ENCODE measurements at places on chromosomes 11 and 22.

DNA sequence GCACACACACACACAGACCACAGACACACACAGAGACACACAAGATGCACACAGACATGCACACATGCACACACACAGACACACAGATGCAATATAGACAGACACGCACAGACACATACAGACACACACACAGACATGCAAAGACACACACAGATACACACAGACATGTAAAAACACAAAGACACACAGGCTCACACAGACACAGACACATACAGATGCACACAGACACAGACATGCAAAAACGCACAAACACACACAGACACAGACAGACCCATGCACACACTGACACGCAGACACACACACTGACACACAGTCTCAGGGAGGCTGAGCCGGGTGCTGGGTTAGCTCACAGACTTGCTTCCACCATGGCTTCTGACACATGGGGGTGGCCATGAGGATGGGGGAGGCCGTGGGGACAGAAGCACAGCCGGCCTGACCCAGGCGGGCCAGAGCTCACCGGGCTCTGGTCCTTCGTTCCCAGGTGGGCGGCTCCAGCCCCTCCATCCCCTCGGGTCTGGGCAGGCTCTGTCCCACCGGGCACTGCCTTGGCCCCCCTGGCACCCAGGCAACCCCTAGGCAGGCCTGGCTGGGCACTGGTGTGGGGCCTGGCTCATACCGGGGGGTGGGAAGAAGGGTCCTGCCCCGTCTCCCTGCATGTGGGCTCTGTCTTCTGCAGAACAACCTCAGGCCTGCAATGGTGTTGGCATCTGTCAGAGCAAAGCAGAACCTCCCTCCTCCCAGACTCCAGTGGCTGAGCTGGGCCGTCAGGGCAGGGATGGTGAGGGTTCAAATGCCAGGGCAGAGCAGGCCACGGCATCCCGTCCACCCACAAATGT, 1489.5 kb downstream of the BRD1 start:
- DNase-seq = no peak

DNA sequence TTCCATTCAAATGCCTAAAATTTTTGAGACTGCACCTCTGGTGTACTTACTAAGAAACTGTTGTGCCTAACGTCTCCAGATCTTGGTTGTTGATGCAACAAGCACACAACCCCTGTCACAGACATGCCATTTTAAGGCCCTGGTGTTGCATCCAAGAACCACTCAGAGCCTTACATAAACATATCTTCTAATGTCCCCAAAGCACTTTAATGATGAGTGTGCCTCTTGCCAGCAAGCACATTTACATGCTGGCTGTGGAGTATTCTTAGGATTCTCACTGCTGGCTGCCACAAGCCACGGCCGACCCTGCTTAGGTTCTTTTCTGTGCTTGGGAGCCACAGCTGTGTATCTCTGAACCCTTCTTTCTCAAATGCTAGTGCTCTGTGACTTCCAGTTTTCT, 201.4 kb downstream of the ADAMTS15 start:
- DNase-seq = no peak

GRCh38 chr11:11959601-11960000, 48.8 kb downstream of the DKK3 start:
- DNase-seq = peak; percentile 17

DNA sequence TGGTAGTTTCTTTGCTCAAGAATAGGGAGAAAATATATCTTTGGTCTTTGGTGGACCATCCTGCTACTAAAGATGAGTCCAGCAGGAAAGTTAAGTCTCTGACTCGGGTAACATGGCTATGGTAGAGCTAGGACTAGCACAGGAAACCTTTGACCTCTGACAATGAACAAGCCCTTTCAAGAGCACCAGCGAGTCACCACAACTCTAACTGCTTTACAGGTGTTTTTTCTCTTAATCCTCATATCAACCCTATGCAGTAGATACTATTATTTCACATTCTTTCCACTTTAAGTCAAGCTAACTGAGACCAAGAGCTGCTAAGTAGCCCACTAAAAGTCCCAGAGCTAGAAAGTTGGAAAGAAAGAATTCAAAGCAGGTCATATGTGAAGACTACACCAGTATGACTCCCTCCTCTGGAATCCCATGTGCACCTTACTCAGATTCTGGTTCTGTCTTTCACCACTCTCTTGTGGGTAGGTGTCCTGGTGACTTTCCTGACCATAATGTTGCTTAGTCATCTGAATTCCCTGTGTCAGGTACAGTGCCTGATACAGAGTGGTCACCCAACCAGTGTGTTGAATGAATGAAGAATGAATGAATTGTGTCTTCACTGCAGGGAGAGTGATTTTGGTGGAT, 53.8 kb upstream of the ME3 start:
- DNase-seq = no peak

- no peak for DNase-seq
Observed at GRCh38 chr22:32911503-32911902, 110.0 kb downstream of the TIMP3 start.

GRCh38 chr22:23178512-23179254, 1.6 kb upstream of the BCR start:
- DNase-seq = peak; percentile 63

DNA sequence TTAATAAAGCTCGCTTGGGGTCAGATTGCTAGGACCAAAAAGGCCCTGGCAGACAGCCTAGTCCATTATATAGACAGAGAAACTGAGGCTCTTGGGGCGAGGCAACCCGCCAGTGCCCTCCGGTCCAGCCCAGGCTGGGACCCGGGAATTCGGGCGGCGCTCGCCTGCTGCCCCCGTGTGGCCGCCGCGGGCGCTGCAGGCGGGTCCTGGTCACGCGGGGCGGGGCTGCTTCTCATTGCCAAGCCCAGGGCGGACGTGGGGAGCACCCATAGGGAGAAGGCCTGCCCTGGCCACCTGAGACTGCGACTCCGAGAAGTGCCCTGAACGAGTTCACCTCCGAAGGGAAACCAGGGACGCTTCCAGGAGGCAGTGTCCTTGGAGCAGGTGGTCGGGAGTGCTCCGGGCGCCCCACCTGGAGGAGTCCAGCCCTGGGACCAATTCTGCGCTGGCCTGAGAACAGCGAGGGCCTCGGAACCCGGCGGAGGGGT, 36.0 kb upstream of the CSNK1E start:
- DNase-seq = no peak

DNA sequence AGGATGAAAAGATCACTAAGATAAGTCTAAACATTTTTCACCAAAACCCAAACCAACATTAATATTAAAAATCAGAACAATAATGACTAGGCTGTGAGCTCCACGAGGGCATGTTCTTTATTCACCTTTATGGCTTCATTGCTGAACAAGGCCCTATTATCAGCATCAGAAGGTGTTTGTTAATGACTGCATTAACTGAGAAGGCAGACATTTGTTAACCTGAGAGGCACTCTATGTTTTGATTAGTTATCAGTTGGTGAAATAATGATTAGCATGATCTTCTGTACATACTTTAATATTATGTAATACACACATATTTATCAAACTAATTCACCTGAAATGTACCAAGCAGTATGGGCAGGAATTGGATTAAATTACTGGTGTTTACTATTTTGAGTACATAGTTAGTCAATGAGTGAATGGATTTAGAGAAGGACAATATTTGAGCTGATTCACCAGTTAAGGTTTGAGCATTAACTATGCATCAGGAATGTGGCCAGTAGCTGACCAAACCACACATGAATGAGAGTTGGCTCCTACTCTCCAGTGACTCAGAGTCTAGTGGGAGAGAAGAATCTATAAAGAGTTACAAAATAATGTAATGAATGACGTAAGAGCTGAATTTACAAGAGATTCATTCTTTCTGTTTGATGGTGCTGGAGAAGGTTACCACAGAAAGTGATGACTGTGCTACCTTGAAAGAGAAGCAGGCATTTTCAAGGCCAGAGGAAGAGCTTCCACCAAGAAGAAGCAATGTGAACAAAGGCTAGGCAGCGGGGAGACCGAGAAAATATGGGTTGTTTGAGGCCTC, 6.7 kb downstream of the IL18 start:
- DNase-seq = no peak

DNA sequence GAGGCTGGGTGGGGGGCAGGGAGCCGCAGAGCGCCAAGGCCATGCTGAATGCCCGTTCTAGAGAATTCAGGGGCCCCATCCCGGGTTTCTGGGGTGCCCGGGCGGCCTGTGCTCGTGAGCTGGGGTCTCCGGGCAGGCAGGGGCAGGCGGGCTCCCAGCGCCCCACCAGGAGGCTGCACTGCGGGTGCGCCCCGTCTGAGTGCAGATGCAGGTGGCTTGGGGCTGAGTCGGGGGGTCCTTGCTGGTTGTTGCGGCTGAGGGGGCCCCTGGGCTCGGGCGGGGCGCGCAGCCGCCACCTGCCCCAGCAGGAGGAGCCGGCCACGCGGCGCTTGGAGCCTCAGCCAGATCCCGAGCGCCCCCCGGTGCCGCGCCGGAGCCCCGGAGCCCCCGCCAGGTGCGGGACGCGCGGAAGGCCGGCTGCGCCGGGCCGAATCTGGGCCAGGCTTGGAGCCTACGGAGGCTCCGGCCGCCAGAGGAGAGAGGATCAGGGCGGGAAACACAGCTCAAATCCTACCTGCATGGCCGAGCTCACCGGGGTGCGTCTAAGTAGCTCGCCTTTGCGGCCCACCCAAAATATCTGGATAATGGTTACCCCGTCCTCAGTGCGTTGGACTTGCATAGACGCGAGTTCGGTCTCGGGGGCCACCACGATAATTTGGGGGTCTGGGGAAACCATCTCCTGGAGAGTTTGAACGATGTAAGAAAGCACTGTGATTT, 590 bp upstream of the IGF2 start:
- no peak for DNase-seq

Measured in left hindlimb (tissue), 1 donor.